ENCODE measurements at places on chromosomes 4 and X. TPM values are rescaled to one million over a fixed set of nuclear protein-coding genes. Genes with fewer than 3 reads are reported as not detected.

- DNase-seq: no peak
Observed at GRCh38 chrX:72009731-72010130, 99.1 kb downstream of the NHSL2 start.

HSD17B11 gene
- 19.1 TPM for polyA plus RNA-seq

DNA sequence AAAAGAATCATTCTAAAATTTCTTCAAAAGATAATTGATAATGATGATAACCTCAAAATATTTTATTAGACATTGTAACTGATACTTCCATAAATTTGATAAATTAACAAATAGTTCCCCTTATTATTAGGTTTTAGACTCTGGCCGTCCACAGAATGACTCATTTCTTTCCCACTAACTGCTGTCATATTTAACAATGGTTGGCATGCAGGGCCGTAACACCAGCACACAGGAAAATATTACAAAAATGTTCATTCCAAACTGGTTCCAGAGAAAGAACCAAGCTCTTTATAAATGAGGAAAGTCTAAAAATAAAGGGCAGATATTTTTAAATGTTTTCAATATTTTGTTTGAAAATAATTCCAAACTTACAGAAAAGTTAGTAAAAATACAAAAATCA lies 28.2 kb downstream of the WDFY3 start:
- DNase-seq: no peak

DNA sequence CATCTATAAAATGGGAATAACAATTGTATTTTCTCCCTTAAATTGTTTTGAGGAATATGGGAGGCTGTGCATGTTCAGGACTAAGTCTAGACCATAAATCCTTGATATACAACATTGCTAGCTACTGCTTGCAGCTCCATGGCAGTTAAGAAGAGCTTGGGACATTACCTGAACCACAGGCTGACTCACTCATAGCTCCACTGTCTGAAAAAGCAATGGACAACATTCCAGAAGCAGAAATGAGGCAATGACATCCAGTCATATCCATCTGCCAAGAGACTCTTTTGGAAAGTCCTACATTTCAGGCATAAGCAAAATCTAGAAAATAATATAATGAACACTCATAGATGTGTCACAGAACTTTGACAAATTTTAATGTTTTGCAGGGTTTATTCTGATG lies 167.3 kb upstream of the LEF1 start:
- no peak for DNase-seq

DNA sequence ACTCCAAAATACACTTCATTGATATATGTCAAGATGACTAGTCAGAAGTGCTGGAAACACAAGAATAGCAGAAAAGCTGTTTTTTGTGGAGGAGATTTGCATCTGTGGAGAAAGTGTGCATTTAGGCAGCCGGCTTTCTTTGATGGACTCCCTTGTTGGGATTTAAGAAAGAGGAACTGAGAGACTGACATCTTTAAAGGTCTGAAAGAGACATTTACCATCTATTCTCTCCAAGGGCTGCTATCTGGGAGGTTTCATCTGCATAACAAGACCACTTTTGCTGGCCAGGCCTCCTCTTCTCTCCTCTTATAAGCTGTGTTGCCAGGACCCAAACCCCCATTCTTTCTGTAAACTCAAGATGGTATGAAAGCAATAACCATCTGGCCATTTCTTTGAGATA lies 1065.0 kb downstream of the NLGN4X start:
- DNase-seq: no peak
